ENCODE measurements at places on chromosomes 2 and 18.

- DNase-seq: no peak
These were observed 807.8 kb upstream of the CDH2 start for GRCh38 chr18:28984731-28985130.

GRCh38 chr2:197159661-197160211 lies 150.8 kb downstream of the ANKRD44 start:
- no peak for DNase-seq

GRCh38 chr2:85601771-85602475 lies 575 bp downstream of the TMEM150A start:
- DNase-seq: peak; percentile 68

- DNase-seq: peak; percentile 25
These were observed 470.7 kb upstream of the ZEB2 start for GRCh38 chr2:144990661-144991060.

DNA sequence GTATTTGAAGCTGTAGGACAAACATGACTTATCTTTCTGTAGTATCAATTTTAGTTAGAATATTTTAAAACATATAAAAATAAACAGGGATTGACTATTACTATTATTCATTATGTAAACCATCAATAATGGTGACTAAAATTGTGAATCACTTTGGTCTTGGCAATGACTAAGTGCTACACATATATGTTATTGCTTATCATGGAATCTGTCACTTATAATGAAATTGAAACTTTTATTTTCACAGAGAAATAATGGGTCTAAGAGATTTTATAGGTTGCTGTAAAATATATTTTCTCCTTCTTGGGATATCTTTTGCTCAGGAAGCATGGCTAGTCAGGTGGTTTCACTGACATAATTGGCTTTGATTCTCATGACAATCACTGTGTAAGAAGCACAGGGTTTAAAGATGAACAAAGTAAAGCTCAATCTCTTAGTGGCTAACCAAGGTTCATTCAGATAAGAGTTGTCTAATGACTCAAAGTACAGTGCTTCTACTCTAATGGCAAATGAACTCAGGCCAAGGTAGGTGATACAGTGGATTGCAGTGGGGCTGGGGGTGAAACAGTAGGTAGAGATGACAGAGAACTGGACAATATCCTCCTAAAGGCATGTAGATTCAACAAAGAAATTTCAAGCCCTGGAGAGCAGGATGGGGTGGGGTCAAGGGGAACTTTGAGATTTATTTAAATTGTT lies 98.6 kb upstream of the FANCL start:
- DNase-seq: no peak
